ENCODE measurements at places on chromosomes 6 and 20.

- DNase-seq: no peak
Measured at GRCh38 chr6:56231827-56232226, 15.6 kb downstream of the COL21A1 start.

DNA sequence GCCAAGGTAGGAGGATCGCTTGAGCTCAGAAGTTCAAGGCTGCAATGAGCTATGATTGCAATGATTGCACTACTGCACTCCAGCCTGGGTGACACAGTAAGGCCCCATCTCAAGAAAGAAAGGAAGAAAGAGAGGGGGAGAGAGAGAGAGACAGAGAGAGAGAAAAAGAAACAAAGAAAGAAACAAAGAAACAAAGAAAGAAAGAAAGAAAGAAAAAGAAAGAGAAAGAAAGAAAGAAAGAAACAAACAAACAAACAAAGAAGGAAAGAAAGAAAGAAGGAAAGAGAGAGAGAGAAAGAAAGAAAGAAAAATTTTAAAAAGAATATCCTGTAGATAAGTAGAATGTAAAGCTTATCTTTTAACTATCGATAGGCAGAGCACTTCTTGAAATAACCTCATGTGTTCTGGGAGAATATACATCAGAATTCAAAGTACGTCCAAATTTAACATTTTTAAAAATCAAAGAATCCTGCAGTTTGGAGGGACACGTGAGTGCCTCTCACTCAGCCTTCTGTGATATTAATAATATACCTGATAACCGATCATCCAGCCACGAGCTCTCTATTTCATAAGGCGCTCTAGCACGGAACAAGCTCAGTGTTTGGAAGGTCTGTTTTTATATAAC is 25.2 kb downstream of the MYLK4 start:
- DNase-seq: no peak

GRCh38 chr6:7100072-7100752 is 7.5 kb upstream of the RREB1 start:
- DNase-seq: no peak

GRCh38 chr6:109167562-109167961 is 72.3 kb downstream of the CEP57L1 start:
- no peak for DNase-seq
